ENCODE measurements at places on chromosomes 2 and 18. TPM values are rescaled to one million over a fixed set of nuclear protein-coding genes. Genes with fewer than 3 reads are reported as not detected.
A peak's percentile ranks its signal among the peaks of the same experiment; 100 is the strongest.

- no peak for DNase-seq
Observed at GRCh38 chr2:40353231-40353630, 98.7 kb downstream of the SLC8A1 start.

The NTSR2 gene
- total RNA-seq, result not detected

The SERPINE2 gene
- total RNA-seq, result 266 TPM

The ABCG8 gene
- 0.96 TPM for total RNA-seq

GRCh38 chr2:24920098-24920808, at the start of gene ADCY3:
Gene ADCY3 (minus strand): TSS chr2:24920237. CDS start chr2:24918987, 1,250 bp downstream.
- DNase-seq, result peak; percentile 55

The CAPN14 gene
- total RNA-seq, result 0.96 TPM

DNA sequence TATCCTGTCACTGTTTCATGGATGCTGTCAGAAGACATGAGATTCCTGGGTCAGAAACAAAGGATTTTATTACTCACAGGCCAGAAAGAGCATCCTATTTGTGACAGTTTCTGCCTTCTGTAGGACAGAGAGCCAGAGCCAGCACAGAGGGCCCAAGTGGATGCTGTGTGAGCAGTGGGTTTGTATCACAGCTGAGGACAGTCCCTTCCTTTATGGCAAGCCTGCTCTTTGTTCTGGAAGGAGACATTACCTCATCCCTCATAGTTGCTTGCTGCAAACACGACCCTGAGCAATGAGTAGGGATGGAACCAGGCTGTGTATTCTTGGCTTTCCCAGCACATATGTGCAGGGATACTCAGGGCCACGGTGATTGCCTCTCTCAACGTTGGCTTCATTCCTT, 41.6 kb downstream of the ARHGEF4 start:
- DNase-seq, result no peak

DNA sequence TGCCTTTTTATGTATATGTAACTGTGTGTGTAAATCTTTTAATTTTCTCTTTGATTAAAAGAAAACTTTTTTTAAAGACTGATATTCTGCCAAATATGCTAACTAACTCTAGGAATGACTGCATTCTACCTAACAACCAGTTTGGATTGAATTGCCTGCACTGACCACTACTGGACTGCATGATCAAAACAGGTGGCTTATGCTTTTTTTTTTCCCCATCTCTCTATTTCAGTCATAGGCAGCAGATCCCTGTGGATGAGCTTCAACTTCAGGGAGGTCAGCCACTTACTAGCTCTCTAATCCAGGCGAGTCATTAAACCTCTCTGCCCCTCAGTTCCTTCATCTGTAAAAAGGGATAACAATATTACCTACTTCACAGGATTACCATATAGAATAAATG, 138.6 kb upstream of the SERTAD2 start:
- DNase-seq, result no peak

The STPG4 gene
- 8.4 TPM for total RNA-seq

- DNase-seq, result no peak
Observed at GRCh38 chr2:85873679-85874078, 15.1 kb downstream of the ST3GAL5 start.

- no peak for DNase-seq
Observed at GRCh38 chr18:26717123-26717719, 148.3 kb downstream of the AQP4 start.

The SLC14A1 gene
- 15.2 TPM for total RNA-seq

- DNase-seq, result no peak
Observed at GRCh38 chr2:86069783-86070339, 35.8 kb downstream of the POLR1A start.

The WNT10A gene
- 3.6 TPM for total RNA-seq

The DSG2 gene
- total RNA-seq, result 48.2 TPM

DNA sequence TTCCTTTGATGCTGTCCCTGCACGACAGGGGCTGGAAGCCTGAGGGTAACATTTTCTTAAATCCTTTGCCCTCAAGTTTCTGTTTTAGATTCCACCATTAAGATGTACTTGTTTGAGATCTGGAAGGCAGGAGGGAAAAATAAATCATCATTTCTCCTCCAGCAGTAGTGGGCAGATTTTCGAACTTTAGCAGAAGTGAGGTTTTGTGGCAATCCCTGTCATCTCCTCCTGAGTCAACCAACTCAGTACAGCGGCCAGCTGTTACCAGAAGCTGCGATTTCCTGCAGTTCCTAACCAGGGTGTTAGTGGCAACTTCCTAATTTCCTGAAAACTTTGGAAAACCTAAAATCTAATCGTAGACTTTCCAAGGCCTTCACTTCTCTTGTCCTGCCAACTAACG, 517.2 kb upstream of the ACVR2A start:
- DNase-seq, result no peak

- DNase-seq, result no peak
Observed at GRCh38 chr18:8662560-8663255, 42.6 kb upstream of the MTCL1 start.

- peak; percentile 14 for DNase-seq
Observed at GRCh38 chr2:31137211-31138036, 816 bp downstream of the GALNT14 start.

The FAP gene
- 161 TPM for total RNA-seq

GRCh38 chr2:96727431-96727830, 12.4 kb downstream of the LMAN2L start:
- DNase-seq, result no peak

GRCh38 chr2:105842555-105842954, 97.8 kb downstream of the NCK2 start:
- no peak for DNase-seq

The C1QL2 gene
- 0.48 TPM for total RNA-seq

The ACAA2 gene
- total RNA-seq, result 83.5 TPM

DNA sequence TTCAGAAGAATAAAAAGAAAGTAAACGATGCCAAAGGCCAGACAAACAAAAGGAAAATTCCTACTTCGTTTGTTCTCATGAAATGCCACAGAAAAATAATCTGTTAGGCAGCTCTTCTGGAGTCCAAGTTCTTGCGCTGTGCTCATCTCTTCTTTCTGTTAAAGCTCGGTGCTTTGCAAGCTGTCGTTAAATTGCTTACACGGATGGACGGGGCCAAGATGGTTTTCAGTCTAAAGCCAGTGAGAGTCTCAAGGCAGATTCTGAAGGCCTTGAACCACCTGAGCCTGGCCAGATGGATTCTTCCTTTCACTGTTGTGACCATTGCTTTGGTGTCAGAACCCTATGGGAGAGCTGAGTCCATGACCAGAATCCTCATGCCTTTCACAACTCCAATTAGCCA, 97.6 kb upstream of the RMDN2 start:
- DNase-seq, result no peak

DNA sequence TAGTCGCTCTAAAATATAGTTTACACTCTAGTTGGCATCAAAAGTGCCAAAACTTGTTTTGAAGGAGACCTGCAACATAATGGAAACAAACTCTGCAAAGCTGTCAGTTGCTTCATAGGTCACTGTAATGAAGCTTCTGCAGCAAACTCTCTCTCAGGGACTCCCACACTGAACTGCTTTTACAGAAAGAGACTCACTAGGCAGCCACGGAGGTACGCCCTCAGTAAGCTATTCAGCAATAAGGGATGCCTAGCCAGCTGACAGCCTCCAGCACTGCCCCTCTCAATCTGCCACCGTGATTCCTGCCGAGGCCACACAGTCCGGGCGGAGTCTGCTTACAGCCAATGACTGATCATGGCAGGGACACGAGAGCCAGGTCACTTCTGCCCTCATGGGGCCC, 51.1 kb downstream of the COLEC12 start:
- DNase-seq, result peak; percentile 58

GRCh38 chr2:199019898-199020507, 437.7 kb downstream of the SATB2 start:
- DNase-seq, result peak; percentile 12

- no peak for DNase-seq
Observed at GRCh38 chr2:143623909-143624260, 494.7 kb downstream of the ARHGAP15 start.

The ALLC gene
- total RNA-seq, result 0.48 TPM

GRCh38 chr2:26911911-26912861, 58.3 kb upstream of the MAPRE3 start:
- DNase-seq, result peak; percentile 66

GRCh38 chr2:232539298-232540231, at the start of gene CHRNG:
Gene CHRNG (plus strand): TSS chr2:232539692. CDS start chr2:232539748, 56 bp downstream.
- no peak for DNase-seq

GRCh38 chr18:70457223-70457622, 168.4 kb downstream of the SOCS6 start:
- no peak for DNase-seq

DNA sequence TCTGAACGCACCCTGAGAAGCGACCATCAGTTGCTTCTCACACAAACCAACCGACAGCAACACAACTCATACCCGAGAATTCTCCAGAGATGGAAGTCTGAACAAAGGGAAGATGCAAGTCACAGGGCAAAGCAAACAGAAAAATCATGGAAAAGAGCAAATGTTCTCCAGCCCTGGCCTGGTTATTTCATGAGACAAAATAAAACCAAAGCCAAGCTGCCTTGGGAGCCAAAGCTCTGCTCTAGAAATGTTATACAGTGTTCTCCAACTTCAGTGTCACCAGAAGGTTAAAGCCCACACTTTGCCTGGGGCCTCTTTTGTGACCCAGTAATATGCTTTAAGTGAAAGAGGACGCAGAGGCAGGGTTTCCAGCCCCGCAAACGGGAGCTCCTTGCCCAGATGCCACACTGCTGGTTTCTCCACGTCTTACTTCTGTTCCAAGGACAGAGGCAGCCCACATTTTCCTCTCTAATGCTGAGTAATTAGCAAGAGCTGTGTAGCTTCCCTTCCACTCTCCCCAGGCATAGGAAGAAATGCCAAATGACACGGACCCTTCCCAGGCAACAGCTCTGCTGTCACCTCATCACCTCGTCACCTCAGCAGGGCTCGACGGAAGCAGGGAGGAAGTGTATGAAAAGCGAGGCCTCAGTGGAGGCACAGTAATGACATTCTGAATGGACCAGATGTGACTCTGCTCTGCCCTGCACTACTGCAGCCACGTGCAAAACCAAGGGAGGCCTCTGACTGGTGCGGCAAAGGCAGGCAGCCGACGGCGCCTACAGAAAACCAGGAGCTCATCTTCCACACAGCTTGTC, 64.7 kb downstream of the FBXO15 start:
- DNase-seq, result no peak

The COPS8 gene
- total RNA-seq, result 156 TPM

GRCh38 chr2:179898873-179899272, 37.5 kb upstream of the ZNF385B start:
- no peak for DNase-seq

GRCh38 chr2:118883792-118884191, 36.3 kb upstream of the EN1 start:
- no peak for DNase-seq

DNA sequence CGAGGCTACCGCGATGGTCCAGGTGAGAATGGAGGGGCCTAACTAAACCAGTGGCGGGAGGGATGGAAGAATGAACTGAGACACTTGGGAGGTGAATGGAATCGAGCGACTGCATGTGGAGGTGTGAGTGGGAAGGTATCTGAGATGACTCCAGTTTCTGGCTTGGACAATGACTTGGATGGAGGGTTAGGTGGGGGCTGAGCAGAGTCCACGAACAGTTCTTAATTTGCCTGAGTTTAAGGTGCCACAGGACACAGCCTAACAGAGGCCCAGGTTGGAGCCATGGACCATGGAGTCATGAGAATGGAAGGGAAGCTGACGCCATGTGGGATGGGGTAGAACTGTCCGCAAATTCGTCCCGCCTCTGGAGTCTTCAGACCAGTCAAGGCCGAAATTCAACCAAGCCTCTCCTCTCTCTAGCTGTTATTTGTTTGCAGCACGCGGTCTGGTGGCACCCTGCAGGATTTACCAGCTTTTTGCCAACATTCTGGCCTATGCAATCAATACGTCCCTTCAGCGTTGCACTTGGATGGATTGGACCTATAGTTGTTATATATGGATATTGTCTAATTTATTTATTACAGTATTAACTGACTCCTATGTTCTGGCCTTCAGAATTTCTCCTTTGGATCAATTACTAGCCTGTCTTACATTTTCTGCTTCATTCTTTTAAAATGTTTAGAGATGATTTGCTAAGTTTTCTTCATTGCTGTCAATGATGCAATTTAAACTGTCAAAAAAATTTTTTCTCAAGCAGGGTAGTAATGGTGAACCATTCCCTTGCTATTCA, 940 bp upstream of the BOLA3 start:
- DNase-seq, result no peak

DNA sequence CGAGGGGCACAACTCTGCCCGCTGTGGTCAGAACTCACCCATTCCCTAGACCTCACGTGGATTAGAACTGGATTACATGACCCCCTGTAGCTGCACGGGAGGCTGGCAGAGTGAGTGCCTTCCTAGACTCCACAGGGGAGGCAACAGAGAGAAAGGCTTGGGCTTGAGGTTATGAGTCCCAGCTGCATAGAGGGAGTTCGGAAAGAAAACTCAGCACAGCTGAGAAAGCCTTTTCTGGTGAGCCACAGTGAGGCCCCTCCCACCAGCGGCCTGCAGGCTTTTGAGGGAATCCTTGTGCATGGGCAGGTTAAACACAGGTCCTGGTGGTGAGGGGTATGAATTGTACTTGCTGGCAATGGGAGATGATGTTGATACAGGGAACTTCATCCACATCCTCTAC, 217.3 kb downstream of the FHOD3 start:
- no peak for DNase-seq
